Natural killer cell (primary cell): ENCODE measurements at places on chromosomes 12 and 14. TPM values are rescaled to one million over a fixed set of nuclear protein-coding genes. Genes with fewer than 3 reads are reported as not detected.

Gene POTEG
- total RNA-seq, result not detected

Gene AHNAK2
- total RNA-seq, result not detected

Gene GLI1
- 1.4 TPM for total RNA-seq

Gene HIP1R
- 93.1 TPM for total RNA-seq

Gene TAS2R8
- total RNA-seq, result not detected

Gene CIDEB
- total RNA-seq, result 59.6 TPM

Gene APOLD1
- 1.6 TPM for total RNA-seq

DNA sequence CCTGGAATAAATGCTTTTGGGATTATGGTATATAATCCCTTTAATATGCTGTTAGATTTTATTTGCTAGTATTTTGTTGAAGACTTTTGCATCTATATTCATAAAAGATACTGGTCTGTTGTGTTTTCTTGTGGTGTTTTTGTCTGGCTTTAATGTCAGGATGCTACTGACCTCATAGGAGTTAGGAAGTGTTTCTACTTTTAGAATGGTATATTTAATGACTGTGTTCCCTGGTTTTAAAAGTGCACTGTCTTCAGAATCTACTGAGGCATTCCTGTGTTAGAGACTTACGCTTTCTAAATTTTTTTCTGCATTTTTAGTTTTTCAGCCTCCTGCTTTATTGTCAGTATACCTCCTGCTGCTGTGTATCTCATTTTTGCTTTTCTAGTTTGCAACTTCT, 51.6 kb downstream of the ARHGAP5 start:
- no peak for DNase-seq

DNA sequence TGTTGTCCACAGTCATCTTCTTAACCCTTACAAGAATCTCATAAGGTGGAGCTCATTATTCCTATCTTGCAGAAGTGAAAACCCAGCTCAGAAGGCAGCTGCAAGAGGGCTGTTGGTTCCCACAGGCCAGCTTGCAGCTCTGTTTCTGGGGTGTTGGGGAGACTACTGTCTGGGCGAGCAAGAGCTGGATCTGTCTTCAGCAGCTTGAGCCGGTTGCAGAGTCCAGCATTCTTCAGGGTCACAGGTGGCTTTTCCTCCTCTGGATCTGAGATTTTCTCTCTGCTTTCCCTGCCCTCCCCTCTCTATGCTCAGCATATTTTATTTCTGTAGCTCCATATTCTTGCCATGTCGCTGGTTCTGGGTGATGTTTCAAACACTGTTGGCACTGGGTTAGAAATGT, 87.4 kb downstream of the PAPOLA start:
- no peak for DNase-seq

DNA sequence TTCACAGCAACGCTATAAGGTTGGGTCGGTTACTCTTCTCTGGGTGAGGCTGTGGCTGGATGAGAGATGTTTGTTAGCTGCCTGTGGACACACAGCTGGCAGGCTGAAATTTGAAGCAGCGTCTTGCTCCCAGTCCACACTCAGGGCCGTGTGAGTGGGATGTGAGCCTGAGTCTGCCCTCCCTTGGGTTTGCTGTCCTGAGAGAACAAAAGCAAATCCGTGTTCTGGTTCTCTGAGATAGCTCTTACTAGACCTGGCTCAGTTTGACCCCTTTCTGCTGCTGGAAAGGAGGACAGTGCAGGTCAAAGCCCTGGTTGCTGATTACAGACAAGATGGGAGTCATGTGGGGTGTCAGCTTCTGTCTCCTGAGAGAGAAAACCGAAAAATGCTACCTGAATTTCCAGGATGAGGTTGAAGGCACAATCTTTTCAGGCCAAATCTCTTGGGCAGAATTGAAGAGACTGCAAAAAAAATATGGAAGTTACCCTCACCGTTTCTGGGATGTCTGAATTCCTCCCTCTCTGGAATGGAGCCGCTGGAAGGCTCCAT, 270.8 kb downstream of the ZFP36L1 start:
- DNase-seq, result no peak

DNA sequence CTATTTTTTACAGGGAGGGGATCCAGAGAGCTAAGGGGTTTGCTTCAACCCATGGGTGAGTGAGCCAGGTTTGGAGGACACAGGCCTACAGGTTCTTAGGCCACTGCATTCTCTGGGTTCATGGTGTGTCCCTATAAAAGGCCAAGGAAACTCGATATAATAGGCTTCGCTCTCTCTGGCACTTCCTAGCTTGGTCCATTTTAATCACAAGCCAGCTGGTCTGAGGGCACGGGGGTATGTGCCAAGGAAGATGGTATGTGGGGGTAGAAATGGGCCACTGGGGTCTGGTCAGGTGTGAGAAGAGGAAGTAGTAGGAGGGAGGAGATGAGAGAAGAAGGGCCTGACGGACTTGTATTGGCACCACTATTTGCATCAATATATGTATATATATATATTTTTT, 4.9 kb downstream of the ETV6 start:
- DNase-seq, result no peak

DNA sequence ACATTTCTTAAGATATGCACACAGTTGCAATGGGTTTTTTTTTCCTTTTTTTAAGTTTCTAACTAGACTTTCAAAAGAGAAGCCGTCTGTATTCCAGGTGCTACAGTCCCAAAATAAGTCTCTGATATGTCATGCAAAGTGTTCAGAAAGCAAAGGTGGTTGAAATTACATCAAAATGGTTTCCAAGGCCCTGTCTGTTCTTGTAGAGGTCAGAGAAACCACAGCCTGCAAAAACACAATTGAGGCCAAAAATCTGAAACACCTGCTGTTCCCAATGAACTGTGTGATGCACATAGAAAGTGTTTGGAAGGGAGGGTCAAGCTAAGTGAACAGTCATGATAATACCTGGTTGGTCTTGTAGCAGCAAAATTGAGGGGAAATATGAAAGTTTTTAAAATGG, 91.0 kb downstream of the VRK1 start:
- no peak for DNase-seq

GRCh38 chr12:59733200-59733599, 137.4 kb downstream of the SLC16A7 start:
- DNase-seq, result no peak

GRCh38 chr12:119229837-119230236, 51.1 kb downstream of the HSPB8 start:
- no peak for DNase-seq

GRCh38 chr12:106767954-106768822, 6.3 kb upstream of the RIC8B start:
- no peak for DNase-seq

DNA sequence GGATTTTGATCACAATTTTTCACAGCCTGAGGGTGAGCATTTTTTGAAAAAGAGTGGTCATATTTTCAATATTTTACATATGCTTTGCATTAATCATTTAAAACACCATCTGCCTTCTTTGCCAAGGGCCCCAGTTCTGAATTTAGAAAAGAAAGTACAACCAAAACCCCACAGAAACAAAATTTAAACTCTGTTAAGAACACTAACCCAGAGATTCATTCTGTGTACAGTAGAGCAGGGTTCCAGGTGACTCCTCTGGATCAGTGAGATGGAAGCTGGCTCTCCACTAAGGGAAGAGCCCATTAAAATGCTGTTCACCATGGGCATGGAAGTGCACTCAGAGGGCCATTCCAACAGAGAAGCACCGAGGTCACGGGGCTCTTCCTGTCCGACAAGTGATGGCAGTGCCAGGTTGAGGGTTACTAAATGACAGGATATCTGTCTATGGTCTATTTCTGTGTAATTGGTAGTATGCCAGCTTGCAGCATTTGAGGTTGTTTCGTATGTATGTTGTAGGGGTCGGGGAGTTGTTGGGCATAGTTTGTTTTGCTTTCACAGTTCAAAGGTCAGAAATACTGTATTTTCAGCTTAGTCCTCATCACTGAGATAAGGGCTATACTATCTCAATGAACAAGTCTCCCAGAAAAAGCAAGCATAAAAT, 95.9 kb downstream of the SLC35F4 start:
- no peak for DNase-seq

DNA sequence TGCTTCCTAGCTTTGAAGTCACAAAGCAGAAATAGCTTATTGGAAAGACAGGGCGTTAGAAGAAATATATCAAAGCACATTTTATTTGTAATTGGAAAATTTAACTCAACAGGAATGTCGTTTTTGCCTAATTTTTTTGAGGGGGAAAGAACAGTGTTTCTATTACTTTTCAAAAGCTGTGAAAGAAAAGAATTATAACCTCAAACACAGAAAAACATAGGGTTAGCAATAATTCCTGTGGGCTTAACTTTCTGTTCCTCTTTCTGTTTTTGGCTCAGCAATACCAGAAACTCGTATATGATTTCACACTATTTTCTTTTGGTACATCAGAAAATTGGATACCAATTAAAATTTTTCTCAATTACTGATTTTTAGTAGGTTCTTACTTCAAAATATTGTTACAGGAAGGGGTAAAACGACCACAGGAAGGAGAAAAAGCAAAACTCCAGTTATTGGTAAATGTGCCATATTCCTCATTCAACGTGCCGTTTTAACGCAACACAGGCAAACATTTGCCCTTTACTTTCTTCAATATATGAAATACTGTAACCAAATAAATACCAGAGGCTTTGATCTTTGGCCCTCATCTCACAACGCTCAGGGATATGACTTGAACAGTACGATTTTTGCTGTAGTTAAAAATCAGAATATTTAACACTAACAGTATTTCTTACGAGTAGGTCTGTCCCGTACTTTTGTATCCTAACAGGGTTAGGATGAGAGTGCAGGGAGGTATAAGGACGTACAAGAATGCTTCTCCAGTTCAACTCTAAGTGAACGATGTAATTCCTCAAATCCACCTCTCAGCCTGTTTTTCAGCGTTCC, 1.3 kb upstream of the RNU6-7 start:
- DNase-seq, result no peak

DNA sequence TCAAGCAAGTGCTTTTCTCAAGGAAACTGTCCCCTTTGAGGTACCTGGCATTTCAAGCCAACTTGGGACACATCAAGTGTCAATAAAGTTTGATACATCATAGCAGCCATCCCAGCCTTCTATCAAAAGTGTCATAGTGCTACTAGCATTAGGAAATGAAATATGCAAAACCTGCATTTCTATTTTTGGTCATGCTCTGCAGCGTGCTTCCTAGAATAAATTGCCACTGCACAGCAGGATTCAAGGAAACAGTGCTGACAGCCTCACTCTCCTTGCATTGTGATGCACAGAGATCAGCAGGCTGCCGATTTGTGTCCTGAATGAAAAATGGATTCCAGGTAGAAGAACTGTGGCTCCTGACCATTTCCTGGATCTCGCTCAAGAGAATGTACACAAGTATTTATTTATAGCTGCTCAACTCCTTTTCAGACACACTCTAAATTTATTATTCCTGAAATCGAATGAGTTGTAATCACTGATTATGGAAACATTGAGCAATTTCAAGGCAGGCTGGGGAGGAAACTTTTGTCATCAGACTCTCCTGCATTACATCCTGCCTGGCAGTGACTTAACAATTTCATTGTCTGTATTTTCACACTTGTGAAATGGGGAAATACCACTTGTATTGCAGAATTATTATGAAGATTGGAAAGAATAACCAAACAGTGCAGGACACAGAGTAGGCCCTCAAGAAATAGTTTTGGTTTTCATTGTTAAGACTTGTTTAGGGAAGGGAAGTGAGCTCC, 120.9 kb downstream of the SLC38A6 start:
- DNase-seq, result no peak

DNA sequence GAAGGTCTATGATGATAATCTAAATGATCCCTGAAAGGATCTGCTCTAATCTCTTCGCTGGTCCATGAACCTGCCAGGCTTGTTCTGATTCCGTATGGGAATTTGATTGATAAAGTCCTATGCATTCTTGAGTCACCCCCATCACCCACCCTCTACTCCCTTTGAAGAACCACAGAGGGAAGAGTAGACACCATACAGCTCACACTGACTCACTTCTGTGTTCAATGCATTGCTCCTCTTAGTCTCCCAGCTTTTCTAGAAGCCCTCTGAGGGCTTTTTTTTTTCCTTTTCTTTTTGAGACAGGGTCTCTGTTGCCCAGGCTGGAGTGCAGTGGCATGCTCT, 18.5 kb upstream of the GPRC5A start:
- DNase-seq, result no peak

DNA sequence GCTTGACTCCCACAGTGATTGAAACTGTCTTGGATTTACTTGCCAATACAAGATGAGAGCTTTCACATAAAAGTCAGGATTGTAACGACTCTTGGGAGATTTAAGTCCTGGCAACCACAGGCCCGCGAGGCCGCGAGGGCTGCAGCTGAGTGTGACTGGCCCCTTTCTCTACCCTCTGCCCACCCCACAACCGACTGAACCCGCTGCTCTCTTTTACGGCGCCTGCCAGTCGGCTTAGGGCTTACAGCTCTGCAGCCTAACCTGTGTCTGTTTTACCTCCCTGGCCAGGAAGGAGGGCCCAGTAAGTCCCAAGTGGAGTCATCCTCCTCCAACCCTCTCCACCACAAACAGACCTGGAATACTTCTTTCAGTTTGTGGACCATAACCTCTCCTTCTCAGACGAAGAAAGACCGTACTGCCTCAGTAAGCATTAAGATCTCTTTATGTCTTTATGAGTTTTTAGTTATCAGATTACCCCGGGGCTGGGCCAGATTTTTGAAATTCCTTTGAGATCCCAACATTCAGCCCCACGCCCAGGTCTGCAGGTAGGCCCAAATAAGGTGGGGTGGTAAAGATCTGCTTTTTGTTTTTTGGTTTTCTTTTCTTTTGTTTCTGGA, 12.6 kb upstream of the TIGAR start:
- no peak for DNase-seq

DNA sequence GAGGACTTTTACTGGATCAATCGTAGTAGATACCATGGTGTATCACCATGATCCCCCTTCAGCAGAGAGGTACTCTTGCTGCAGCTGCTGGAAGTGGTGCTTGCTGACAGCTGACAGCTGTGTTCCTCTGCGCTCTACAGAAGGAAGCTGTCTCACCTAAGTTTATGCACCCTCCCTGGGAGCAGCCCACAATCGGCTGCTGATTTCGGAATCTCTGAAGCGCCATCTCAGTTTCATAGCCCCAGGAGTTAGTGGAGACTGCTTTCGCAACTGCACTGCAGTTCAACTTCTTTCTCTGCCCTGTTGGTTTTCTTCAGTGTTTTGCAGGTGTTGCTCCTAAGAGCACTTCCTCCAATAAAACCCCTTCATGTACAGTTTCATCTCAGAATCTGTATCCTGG, 237.9 kb downstream of the PAWR start:
- DNase-seq, result no peak

GRCh38 chr12:3222979-3223378, 145.8 kb downstream of the TSPAN9 start:
- no peak for DNase-seq

GRCh38 chr14:75831952-75832351, 149.8 kb downstream of the TGFB3 start:
- DNase-seq, result no peak

DNA sequence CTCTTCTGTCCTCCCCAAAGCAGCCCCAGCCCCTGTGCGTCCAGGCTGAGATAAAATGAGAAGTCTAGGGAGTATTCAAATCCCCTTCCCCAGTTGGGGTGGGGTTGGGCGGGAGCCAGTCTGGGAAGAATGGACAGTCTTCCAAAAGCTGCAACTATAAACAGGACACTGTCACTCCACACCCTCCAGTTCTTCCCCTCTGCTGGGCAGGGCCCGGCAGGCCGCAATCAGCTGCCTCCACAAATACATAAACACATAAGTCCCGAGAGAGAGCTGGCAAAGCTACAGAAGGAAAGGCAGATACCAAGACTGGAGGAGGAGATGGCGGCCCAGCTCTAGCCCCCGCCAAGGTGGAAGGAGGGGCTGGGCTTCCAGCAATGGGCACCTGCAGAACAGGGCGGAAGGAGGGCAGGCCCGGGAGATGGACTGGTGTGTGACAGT, 12.7 kb downstream of the LTBP2 start:
- DNase-seq, result no peak

GRCh38 chr12:57543581-57543980, 3.4 kb downstream of the DCTN2 start:
- DNase-seq, result no peak

- no peak for DNase-seq
These were observed 53.3 kb upstream of the STXBP6 start for GRCh38 chr14:25103271-25103670.
